ENCODE measurements at places on chromosomes 12 and 14.

DNA sequence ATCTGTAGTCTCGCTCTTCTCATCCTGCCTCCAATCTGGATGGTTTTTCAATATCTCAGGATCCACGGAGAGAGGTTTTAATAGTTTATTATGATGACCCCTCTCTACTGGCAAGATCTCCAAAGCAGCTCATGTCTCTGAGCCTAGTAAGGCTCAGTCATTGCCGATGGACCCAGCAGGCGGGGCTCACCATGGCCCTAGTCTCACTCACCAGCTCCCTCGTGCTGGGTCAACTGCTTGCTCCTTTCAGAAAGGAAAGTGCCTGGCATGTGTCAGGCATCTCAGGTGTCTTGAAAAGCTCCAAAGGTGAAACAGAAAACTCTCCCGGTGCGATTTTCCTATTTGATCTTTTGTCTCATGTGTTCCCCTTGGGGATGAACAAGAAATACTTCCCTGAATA is 179.0 kb downstream of the CALM1 start:
- no peak for DNase-seq

DNA sequence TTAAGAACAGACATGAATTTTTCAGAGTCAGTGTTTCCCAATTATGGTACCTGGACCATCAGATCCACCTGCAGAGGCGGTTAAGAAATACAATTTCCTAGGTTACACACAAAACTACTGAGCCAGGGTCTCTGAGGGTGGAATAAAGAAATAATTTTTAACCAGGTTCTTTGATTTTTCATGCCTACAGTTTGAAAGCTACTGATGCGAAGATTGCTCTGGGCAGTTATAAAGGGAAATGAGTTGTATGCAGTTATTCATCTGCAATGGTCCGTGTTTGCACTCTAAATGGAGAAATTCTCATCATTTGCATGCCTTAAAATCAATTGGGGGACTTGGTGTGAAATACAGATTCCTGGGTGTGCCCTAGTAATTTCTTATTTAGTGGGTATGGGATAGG is 89.7 kb downstream of the ERGIC2 start:
- no peak for DNase-seq

- DNase-seq, result no peak
Observed at GRCh38 chr12:106301241-106301610, 1.3 kb upstream of the TCP11L2 start.

DNA sequence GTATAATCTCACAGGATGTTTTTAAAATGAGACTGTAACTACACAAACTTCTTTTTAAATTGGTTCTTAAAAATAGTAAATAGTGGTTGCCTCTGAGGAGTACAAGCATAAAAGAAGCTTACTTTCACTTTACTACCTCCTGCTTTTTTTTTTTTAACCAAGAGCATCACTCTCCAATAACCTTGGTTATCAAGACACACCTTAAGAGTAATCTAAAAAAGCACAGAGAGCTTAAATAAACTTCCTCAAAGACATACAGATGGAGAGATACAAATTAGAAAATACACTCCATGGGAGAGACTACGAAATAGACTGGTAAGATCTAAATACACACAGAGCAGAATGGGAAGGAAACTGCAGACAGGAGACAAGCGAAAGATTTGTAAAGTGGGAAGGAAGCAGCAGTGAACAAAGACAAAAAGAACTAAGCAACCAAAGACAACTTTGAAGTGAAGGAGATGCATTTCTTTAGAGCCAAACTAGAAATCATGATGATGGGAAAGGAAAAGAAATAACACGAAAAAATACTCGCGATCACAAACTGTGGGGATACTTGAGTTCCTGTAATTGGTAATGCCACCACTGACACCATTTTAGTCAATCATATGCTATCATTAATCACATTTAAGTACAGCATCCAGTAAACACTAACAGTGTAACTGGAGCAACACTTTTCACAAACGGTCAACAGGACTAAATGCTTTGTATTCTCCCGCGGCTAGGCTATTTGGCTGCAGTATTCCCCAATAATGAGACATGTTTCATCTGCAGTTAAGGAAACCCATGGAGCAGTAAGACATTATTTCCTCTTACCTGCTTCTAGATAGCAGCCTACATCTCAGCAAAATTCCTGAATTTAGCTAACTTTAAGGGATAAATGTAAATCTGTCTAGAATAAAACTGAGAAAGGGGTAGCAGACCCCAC is 8.2 kb downstream of the SINHCAF start:
- no peak for DNase-seq

- DNase-seq, result no peak
Observed at GRCh38 chr12:50925342-50925651, 27.0 kb upstream of the HIGD1C start.

GRCh38 chr12:130117233-130117632 is 45.0 kb upstream of the FZD10 start:
- no peak for DNase-seq

GRCh38 chr12:105470601-105471000 is 140.1 kb downstream of the C12orf75 start:
- no peak for DNase-seq

DNA sequence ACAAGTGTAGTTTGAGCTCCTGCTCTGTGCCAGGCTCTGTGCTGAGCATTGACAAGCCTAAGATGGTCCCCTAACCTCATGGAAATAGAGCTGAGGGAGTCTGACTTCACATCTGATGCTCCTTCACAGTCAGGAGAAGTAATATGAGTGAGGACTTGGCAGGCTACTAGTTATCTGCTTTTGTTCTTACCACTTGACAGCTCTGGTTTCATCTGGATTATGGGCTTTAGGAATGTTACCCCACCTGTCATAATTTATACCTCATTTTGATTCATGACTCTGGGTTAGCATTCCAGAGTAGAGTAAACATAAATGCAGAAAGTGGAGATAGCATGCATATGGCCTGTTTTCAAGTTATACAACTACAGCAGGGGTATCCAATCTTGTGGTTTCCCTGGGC is 40.5 kb downstream of the ATP6V1D start:
- DNase-seq, result peak; percentile 64

GRCh38 chr14:53174918-53175317 is 21.8 kb upstream of the DDHD1 start:
- no peak for DNase-seq

GRCh38 chr12:26271889-26272492 is 76.6 kb downstream of the SSPN start:
- no peak for DNase-seq

GRCh38 chr14:23478109-23478759 is 8.7 kb downstream of the NGDN start:
- DNase-seq, result peak; percentile 52

- peak; percentile 29 for DNase-seq
Observed at GRCh38 chr12:19846574-19846973, 407.3 kb downstream of the AEBP2 start.

- peak; percentile 82 for DNase-seq
Observed at GRCh38 chr12:47870175-47870781, 34.5 kb downstream of the VDR start.

- no peak for DNase-seq
Observed at GRCh38 chr12:71626098-71626497, 37.5 kb downstream of the ZFC3H1 start.

DNA sequence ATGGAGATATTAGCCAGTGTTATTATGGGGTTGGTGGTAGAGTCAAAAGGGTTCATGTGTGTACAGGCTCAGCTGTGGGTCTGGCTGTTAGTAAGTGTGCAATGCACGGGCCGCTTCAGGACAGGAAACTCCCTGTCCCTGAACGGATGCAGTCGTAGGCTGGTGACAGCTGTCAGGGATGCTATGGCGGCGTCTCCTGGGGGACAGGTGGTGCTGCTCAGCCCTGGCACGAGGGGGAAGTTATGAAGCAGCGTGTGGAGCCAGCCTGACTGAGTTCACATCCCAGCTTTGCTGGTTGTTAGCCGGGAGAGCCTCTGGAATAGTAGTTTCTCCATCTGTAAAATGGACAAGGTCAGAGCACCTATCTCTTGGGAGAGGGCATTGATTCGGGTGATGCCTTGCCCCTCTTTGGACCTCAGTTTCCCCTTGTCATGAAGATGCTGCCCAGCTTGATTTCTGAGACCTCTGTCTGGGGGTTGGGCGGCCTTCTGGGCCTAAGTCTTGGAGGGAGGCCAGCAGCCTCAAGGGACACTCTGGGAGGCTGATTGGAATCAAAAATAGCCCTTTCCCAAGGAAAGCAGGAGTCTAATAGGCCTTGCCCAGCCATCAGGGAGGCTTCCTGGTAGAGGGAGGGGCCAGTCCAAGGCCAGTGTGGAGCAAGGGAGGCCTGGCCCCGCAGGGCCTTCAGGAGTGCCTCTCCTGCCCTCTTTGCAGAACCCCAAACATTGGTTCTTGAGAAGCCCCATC is 7.1 kb downstream of the ASB2 start:
- no peak for DNase-seq

DNA sequence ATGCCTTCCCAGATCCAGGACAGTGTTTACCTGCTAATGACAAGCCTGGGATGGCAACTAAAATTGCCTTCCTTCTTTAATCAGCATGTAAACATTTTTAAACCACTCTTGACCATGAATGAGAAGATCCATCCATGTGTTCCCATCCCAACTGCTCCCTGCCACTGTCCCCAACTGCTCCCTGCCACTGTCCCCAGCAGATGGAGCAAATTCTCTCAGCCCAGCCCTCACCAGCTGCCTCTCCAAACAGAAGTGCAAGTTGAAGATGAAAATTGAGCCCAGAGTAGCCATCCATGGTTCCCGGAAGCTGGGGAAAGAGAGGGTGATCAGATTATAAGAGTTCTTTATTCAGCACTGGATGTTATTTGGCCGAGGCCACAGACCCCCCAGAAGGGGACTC is 133.1 kb downstream of the SLC15A4 start:
- DNase-seq, result no peak

DNA sequence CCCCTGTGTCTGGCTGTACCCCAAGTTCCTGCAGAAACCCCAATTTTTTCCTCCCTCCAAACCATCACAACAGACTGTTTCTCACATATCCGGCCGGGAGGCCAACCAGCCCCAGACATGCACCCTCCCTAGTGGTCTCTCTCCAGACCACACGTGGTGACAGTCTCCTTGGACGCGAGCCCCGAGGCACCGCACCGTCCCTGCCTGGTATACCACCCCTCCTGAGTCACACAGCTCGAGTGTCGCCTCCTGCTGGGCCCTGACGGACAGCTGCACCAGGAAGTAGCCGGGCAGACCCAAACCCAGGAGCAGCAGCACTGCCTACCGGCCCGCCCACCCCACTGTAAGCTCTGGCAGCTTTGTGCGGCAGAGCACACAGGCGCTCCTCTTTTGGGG is 97.4 kb downstream of the RFLNA start:
- DNase-seq, result peak; percentile 69

GRCh38 chr12:122187466-122187865 is 4.5 kb downstream of the LRRC43 start:
- no peak for DNase-seq

DNA sequence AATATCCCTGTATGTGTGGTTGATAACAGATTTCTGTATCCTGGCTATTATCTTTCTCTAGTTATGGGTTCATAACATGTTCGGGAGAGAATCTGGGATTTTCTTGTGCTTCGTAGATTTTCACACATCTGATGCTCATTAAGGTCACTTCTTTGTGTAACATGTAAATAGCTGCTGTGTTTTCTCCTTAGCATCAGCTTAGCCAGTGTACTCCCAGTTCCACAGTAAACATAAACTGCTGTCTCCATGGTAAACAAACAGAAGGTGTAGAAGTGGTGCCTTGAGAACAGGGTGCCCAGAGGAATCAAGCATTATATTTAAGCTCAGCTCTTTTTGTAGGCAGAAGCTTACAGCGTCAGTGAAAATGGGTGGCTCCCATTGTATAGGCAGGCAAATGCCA is 88.0 kb downstream of the ANO6 start:
- no peak for DNase-seq

- DNase-seq, result peak; percentile 15
Observed at GRCh38 chr14:23624830-23625404, 11.2 kb upstream of the DHRS2 start.

GRCh38 chr12:60752589-60752988 is 1156.8 kb downstream of the SLC16A7 start:
- no peak for DNase-seq

DNA sequence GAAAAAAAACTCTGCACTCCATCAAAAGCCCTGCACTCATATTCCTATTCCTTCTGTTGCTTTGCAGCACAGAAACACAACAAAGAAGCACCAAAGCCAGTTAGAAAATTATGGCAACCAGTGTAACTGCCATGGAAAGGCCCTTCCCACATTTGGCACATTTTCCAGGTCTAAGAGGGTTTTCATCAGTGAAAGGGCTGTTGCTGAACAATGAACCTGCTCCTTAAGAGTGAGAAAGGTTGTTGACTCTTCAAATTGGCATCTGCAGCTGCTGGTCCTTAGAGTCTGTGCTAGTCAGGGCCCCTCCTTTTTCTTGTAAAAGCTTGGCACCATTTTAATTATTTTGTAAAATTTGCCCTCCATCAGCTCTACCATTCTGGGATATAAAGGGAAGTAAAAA is 378.7 kb upstream of the KITLG start:
- no peak for DNase-seq

DNA sequence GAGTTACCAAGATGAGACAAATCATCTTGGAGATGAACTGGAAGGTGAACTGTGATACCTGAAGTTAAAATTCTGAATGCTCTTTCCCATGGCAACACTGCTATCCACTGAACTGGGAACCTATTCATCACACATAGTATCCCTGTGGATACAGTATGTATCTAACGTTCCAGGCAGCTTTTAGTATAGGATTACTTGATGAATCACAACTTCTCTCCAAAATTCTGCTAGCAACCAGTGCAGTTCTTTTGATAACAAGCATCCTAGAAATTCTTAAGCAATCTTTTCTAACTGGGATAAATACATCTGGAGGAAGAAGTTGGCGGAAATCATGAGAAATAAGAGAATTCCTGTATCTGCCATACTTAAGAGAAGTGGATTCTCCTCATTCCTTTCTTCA is 66.4 kb downstream of the PAWR start:
- DNase-seq, result peak; percentile 37

GRCh38 chr12:19959353-19959752 is 409.0 kb upstream of the PDE3A start:
- peak; percentile 44 for DNase-seq

- DNase-seq, result peak; percentile 77
Observed at GRCh38 chr12:26798023-26798422, 35.0 kb downstream of the ITPR2 start.

DNA sequence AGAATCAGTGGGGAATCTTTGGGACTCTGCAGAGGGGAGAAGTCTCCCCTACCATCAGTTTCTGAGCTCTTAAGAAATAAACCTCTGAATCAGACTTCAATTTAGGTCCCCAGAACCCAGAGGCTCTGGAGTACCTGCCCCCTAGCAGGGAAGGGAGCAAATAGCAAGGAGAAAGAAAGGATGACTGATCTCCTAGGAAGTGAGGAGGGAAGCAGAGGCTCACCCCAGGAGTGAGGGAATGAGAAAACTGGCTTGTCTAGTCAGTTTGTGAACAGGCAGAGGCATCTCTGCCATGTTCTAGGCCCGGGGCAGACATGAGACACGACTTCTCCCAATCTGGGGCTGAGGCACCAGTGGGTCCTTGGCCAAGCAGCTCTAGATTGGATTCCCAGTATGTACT is 24.3 kb upstream of the SMUG1 start:
- DNase-seq, result peak; percentile 35

DNA sequence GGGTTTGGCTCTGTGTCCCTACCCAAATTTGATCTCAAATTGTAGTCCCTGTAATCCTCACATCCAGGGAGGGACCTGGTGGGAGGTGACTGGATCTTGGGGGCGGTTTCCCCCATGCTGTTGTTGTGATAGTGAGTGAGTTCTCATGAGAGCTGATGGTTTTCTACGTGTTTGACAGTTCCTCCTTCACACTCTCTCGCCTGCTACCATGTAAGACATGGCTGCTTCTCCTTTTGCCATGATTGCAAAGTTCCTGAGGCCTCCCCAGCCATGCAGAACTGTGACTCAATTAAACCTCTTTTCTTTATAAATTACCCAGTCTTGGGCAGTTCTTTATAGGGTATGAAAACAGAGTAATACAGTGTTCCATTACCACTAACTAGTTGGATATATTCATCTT is 10.3 kb upstream of the LRRC23 start:
- DNase-seq, result no peak

GRCh38 chr12:47747126-47747525 is 11.6 kb downstream of the RAPGEF3 start:
- DNase-seq, result no peak

Measured in LHCN-M2 (cell line).